ENCODE measurements at places on chromosomes 13 and 19.

DNA sequence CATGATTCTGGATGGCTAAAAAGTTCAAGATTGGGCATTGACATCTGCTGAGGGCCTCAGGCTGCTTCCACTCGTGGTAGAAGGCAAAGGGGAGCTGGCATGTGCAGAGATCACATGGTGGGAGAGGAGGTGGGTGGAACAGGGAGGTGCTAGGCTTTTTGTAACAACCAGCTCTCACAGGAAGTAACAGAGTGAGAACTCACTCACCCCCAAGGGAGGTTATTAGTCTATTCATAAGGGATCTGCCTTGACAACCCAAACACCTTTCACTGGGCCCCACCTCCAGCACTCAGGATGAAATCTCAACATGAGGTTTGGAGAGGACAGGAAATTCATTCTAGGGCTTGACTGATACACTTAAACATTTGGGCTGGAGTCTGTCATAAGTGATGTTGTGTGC lies 197.7 kb upstream of the RNF113B start:
- DNase-seq: no peak

DNA sequence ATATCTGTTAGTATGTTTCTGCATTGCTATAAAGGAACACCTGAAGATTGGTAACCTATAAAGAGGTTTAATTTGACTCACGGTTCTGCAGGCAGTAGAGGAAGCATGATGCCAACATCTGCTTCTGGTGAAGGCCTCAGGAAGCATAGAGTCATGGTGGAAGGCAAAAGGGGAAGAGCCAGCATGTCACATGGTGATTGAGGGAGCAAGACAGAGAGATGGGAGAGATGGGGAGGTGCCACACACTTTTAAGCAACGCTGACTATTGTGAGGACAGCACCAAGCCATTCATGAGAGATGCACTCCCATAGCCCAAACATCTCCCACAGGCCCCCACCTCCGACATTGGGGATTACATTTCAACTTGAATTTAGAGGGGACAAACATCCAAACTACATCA lies 32.8 kb downstream of the COG6 start:
- DNase-seq: no peak

DNA sequence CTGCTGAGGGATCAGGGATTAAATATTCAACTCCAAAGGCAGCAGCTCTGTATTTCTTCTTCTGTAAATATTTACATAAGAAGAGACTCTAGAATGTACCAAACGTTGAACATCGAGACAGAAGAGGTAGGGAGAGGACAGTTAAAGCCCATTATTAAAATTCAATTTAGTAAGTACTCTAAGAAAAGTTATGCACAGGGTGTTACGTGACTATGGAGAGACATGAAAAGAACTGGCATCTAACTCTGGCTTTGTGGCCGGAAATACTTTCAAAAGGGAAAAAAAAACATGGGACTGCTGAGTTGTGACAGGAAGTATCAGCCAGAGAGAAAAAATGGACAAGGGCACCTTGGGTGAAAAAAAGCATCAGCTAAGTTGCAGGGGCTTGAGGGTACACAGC lies 36.7 kb downstream of the LNX2 start:
- DNase-seq: no peak

GRCh38 chr19:52343548-52343947 lies 7.5 kb downstream of the ZNF610 start:
- no peak for DNase-seq

DNA sequence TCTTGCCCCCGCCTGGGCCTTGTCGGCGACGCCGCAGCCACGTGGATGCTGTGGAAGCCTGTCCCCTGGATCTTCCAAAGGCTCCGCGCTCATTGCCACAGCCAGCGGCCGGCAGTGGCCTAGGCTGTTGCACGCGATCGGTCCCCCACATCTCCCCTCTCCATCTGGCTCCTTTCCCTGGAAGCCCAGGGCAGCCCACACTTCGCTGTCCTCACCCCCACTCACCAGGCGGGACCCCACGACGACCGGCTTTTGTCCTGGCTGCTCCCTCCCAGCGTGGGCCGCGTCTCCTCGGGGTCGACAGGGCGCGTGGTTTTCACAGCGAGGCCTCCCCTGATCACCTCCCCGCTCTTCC lies 605 bp upstream of the TEX30 start:
- no peak for DNase-seq

DNA sequence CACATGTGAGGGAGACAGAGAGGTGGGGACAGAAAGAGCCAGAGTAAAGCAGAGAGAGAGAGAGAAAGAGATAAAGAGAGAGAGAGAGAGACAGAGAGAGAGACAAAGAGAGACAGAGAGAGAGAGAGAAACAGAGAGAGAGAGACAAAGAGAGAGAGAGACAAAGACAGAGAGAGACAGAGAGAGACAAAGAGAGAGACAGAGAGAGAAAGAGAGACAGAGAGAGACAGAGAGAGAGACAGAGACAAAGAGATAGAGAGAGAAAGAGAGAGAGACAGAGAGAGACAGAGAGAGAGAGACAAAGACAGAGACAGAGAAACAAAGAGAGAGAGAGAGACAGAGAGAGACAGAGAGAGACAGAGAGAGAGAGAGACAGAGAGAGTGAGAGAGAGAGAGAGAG lies 4.2 kb upstream of the TTYH1 start:
- DNase-seq: no peak

DNA sequence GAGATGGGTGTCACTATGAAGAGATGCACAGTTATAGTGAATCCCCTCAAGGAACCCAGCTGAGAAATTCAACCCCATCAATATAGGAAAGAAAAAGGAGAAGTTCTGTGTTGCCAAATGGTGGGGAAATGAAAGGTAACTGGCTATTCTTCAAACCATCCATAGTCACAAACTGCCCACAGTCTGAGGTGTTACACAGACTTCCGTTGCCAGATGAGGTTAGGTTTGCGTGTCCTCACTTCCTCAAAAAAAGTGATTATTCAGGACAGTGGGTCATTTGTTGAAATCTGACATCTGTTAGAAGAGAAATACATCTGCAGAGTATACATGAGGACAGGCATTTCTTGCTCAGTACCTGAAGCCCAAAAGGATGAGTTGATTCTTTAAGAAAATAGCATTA lies 9.0 kb downstream of the SIGLEC5 start:
- DNase-seq: no peak
